H4 (cell line): ENCODE measurements at places on chromosomes 1 and 21.
A peak's percentile ranks its signal among the peaks of the same experiment; 100 is the strongest.

DNA sequence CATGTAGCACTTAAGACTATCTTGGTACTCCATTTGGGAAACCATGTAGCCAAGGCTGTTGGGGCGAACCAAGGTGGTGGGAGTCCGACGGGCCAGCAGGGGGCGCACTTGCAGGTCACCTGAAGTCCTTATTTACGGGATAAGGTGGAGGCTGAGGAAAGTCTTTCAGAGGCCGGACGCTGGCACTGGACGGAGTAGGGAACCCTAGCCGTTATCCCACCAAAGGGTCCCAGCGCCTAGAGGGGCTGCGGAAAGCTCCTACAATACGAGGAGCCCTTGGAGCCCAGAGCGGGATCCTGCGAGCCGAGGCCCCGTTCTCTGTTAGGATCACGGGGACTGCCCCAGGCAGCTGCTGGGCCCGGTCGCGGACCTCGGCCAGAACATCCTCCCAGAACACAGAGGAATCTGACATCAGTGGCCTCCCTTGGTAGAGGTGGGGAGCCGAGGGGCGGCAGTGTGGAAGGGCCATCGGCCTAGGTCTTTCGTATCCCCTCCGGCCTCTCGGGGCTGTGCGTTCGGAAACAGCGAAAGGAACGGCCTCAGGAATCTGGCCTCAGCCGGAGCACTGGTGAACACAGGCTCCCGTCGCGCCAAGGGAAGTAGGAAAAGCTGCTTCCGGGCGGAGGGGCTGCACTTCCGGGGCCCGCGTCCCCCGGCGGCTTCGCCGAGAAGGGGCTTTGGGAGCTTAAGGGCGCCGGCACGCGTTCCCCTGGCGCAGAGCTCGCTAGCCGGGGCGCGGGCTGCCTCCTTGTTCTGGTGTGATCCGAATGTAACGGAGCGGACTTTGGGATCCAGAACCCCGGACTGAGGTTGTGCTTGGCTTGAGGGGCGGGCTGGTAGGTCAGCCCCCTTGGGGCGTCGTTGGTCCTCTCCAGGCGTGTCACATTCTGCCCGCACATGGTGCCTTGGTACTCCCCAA lies 29.9 kb upstream of the RPTN start:
- DNase-seq = peak; percentile 78

- no peak for DNase-seq
These were observed 15.7 kb downstream of the S100A16 start for GRCh38 chr1:153597206-153597605.

DNA sequence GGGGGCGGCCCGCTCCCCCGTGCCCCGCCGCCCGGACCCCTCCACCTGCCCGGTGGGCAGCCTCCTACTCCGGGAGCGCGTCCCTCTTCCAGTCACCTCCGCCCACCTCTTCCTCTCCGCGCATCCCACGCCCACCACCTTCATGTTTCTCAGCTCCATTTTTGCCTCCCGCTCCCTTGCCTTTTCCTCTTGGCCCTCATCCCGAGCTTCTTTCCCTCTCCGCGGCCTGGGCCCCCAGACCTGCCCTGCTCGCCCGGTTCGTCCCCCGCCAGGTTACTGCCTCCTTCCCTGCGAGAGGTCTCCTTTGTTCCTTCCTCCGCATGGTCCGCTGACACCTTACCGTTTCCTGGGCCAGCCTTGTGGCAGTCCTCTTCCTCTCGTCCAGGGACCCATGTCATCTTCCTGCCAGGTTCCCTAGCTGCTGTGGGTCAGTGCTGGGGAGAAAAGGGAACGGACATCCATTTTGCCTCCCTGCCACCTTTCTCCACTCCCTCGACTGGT lies 563 bp downstream of the QSOX1 start:
- no peak for DNase-seq

DNA sequence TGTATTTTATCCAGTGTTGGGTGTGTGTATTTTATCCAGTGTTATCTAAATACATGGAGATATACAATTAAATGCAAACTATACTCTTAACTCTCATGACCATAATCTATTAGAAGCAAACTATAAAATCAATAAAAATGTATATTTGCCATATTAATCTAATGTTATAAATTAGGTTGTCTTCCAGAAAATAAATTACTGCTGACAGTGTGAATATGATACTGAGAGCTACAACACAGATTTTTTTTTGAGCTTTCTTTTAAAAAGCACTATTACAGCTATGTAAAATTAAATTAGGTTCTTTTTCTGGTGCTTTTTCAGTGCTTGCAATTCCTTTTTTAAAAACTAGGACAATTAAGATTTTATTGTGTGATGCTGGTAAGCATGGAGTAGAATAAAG lies 19.0 kb upstream of the GPR52 start:
- DNase-seq = no peak

DNA sequence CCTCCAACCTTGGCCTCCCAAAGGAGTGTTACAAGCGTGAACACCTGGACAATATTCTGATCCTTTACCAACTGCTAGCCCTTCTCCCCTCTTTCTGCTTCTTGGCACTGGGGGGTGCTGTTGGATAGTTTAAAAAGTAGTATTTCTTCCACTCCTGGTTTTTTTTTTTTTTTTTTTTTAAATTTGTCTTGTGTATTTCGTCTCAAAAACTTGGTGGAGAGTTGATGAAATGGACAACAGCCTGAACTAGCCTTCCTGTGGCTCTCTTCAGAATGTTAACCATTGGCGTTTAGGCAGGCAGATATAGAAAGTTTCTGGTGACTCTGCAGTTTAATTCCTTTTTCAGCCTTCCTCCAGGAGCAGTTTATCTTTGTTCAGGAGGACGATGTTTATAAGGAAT lies 69.7 kb upstream of the USP24 start:
- peak; percentile 41 for DNase-seq

- DNase-seq = no peak
These were observed 109.2 kb upstream of the IFFO2 start for GRCh38 chr1:19065526-19066247.

DNA sequence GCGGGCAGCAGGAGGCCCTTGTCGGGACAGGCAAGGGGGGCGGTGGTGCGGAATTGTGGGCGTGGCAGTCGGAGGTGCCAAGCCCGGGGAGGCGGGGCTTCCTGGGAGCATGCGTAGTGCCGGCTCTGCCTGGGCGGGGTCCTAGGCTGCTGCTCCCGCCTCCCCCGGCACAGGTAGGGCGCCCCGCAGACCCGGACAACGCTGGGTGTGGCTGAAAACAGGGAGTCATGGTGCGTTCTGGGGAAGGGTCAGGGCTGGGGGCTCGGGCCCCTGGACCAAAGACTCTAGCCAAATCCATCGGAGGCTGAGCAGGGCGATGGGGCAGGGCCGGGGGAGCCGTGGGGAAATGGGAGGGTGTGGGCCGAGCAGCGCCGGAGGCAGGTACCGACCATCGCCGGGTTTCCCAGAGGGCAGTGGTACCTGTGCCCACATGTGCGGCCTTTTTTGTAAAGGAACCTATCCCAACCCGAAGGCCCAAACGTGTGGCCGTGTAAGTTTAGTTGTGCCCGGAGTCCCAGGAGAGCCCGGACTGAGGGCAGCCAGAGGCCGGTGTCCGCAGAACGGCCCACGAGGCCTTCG lies 231.9 kb downstream of the SDCCAG8 start:
- no peak for DNase-seq

- DNase-seq = no peak
These were observed 46.2 kb downstream of the ARHGAP29 start for GRCh38 chr1:94191216-94191615.

DNA sequence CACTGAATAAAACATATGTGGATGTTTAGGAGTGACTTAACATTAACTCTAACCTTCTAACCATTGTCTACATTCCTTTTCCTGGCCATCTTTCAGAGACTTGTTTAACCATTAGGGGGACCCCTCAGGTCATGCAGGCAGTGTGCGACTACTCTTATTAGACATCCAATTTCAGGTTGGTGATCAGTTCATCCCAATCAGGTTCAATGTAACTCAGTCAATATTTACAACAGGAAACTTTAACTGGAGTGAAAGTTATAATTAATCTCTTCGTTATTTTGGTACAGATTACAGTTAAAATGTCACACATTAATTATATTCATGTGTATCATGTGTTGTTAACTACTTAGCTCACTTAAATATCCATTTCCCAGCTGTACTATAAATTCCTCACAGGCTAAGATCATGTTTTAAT lies 68.8 kb upstream of the RGS1 start:
- DNase-seq = peak; percentile 19

DNA sequence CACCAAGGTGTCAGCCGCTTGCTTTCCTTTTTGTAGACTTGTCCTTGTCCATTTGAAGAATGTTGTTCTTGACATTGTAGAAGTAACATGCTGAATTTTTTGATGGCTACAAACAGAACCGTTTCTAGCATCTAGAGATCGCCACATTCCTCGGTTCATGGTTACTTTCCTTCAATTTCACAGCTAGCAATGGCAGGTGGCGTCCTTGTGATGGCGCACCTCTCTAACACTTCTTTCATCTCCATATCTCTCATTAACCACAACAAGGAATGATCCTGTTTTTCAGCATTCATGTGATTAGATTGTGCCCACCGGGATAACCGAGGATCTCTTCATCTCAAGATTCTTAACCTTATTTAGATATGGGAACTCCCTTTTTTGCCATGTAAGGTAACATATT lies 2129.8 kb downstream of the NCAM2 start:
- no peak for DNase-seq

DNA sequence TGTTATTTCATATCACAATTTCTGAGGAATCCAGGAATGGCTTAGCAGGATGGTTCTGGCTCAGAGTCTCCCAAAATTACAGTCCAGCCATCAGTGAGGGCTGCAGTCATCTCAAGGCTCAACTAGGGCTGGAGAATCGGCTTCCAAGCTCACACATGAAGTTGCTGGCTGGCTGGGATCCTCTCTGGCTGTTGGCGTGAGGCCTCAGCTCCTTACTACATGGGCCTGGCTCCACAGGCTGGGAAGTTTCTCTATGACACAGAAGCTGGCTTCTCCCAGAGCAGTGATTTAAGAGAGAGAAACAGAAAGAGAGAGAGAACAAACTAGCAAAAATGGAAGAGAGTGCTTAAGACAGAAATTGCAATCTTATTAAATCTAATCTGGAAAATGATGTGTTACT lies 38.8 kb upstream of the RGS8 start:
- no peak for DNase-seq

- no peak for DNase-seq
These were observed 618 bp downstream of the TRAPPC10 start for GRCh38 chr21:44012474-44013379.

GRCh38 chr1:9400425-9401079 lies 107.9 kb downstream of the SPSB1 start:
- no peak for DNase-seq

DNA sequence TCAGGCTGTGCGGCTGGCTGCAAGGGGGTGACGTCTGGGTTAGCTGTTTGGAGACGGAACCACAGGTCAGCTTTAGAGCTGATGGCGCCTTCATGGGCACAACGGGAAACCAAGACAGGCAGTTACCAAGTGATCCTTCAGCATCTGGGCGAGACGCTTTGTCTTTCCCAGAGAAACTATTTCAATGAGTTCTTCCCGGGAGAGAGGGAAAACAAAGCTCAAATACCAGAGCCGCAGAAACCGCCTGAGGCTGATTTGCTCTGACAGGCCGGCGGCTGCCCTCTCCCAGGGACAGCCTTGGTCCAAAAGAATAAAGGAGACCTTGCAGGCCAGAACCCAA lies 76.5 kb downstream of the CD58 start:
- no peak for DNase-seq

DNA sequence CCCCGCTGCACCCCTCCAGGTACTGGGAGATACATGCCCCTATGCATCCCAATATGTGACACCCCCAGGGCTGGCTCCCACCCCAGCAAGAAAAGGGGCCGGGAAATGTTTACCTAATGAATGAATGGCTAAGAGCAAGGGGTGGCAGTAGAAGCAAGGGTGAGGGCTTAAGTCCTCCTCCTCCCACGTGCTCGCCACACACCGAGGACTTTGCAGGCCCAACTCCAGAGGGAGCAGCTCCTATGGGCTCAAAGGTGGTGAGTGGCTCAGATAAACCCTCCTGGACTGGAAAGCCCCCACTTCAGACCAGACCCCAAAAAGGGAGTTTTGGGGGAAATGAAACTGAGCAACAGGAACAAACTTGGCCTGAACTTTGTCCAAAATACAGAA lies 11.4 kb downstream of the SLC45A3 start:
- DNase-seq = no peak

DNA sequence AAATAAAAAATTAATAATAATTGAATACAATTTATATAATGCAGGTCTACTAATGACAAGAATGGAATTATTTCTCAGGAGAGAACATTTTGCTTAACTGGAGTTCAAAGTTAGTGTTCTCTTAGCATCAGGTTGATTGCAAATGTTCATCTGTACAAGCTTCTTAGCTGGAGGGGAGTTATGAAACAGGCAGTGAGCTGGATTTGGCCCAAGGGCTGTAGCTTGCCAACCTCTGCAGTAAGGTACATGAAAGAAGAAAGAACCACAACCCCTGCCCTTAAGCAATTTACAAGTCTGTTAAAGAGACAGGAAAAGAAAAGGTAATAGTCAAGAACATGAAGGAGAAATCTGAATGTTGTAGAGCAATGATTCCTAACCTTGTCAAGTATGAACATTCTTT lies 17.0 kb downstream of the LPGAT1 start:
- no peak for DNase-seq

- DNase-seq = no peak
These were observed 668 bp downstream of the RNF11 start for GRCh38 chr1:51236531-51237350.

GRCh38 chr1:109846846-109847245 lies 63.8 kb upstream of the CSF1 start:
- DNase-seq = no peak

DNA sequence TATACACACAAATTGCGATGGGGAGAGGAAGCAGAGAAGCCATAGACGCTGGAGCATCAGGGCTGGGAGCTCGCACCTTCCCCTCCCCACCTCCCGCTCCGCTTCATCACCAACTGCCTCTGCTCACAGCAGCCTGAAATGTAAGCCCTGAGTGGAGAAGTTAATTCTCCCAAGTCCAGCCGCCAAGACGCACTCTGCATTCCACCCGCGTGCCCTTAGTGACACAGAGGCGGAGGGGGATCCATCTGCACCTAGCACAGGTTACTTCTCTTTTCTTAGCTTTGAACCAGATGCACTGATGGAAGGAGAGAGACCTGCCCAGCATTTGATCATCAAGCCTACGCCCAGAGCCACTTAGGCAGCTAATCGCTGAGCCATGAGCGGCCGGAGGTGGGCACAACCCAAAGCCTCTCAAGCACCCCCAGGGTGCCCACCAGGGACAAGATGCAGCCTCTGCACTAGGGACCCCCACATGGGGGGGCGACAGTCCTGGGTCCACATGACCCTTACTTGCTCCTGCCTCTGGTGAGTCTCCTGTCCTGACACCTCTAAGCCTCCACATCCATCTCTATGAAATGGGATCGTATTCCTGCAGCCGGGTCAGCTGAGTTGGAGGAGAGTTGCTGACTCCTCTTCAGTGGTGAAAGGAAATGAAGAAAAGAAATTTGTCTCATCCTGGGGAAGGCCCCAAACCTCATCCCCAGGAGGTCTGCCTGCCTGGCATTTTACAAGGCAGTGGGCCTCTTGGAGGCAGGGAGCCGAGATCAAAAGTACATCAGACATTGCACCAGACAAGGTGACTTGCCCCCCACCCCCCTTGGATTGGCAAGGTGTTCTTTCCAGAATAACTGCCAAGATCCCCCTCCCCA lies 316.2 kb downstream of the MATN1 start:
- DNase-seq = no peak

- DNase-seq = no peak
These were observed 21.8 kb downstream of the MMEL1 start for GRCh38 chr1:2611031-2611501.
